ENCODE measurements at places on chromosomes 3 and 15. TPM values are rescaled to one million over a fixed set of nuclear protein-coding genes. Genes with fewer than 3 reads are reported as not detected.

Gene PLIN1
- not detected for total RNA-seq

GRCh38 chr15:29972051-29972450 is 110.7 kb upstream of the GOLGA8J start:
- DNase-seq, result no peak

Gene SLC24A5
- not detected for total RNA-seq

- DNase-seq, result no peak
These were observed 39.3 kb downstream of the PDHB start for GRCh38 chr3:58394339-58394738.

GRCh38 chr3:120093911-120094775 is at the start of gene GSK3B:
Gene GSK3B, minus strand, starts transcription at chr3:120094447. Its CDS starts 1,013 bp downstream, at chr3:120093434.
- DNase-seq, result no peak

Gene VPS39
- total RNA-seq, result 57.1 TPM

GRCh38 chr3:1288805-1289494 is 196.1 kb downstream of the CNTN6 start:
- no peak for DNase-seq

DNA sequence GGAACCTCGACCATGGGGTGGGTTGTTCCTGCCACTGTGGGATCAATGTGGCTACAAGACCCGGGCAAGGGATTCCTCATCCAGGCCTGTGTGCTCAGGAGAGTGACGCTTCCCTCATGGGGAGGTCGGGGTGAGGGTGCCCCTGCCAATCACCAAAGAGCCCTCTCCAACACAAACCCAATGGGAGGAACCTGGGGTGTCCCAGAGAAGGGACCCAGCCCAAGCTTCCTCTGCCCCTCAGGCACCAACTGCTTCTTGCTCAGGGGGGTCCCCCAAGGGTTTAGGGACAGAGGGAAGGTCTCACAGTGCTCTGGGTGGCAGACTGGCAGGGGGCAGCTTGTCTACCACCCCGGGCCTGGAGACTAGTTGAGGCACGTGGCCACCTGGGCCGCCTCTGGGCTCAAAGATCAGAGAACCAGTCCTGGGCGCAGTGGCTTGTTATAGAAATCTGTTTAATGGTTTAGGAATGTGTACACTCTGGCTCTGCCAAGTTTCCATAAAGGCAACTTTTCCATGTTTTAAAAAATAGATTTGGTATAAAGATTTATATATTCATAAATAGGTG is 26.6 kb downstream of the GP9 start:
- DNase-seq, result no peak

DNA sequence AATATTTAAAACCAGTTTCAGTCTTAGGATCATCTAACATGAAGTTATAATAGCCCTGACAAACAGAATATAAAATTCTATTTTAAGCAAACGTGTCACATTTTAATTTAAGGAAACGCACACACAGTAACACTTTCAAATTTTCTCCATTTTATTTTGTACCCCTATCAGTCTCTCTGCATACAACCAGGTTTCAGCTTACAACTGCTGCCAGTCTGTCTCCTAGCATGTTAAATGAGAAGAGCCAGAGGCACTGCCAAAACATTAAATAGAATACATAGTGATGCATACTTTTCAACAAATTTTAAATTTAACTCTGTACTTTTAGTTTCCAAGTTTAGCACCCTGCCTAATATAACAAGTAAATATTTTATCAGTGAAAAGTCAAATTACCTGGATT is 60.8 kb downstream of the UACA start:
- DNase-seq, result no peak

DNA sequence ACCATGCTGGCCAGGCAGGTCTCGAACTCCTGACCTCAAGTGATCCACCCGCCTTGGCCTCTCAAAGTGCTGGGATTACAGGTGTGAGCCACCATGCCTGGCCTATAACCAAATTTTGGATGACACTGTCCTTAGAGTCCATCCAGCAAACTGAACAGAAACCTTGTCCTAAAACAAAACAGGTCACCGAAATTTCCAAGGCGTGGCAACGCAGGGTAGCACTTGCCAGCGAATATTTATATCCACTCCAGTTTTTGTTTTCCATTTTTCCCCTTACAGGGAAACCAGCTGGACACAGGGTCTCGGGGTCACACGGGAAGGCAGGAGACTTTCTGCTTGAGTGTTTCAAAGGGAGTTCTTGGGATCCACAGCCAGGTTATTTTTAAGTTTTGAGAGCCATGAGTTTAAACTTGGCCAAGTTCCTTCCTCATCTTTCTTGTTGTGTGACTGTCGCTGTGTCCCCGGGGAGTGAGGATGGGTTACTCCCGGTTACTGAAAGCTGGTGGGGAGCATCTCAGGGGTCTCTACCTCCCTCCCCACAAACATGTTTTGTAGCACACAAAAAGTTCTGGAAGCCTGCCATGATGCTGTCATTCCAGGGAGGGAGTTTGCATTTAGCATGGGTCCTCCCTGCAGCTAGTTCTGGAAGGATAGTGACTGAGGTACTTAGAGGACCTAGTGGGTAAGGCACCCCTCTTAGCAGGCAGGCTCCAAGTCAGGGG is 12.6 kb downstream of the LIMD1 start:
- no peak for DNase-seq

Gene CD80
- total RNA-seq, result not detected

Gene UACA
- 118 TPM for total RNA-seq

GRCh38 chr3:30231277-30232141 is 374.9 kb upstream of the TGFBR2 start:
- DNase-seq, result peak; percentile 44

DNA sequence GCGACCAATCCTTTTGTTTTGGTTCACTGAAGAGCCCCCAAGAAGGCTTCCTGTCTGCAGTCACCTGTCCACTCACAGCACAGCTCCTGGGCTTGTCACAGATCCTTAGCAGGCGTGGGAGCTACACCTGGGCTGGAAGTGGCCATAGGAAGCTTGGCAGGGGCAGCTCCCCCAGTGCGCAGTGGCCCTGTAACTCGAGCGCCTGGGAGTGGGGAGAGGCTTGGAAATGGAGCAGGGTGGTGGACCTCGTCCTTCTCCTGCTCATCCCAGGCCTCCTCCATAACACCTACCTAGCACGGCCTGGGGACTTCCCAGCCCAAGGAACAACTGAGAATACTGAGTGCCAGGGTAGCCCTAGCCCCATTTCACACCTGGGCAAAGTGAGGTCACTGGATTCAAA is 19.3 kb upstream of the TGM5 start:
- no peak for DNase-seq

DNA sequence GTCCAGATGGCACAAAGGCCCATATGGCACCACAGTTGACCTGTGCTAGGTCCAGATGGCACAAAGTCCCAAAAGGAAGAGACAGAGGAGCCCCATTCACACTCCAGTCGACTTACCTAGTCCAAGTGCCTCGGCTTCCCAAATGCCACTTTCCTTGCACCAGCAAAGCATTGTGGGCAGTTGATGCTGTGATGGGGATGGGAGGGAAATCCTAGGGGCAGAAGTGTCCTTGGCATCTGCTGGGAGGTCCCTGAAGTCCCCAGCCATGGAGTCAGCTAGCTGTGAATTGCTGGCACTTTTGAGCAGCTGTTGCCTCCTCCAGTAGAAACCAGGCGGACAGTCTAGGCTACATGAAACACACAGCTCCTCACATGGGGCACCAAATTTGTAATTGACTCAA is 60.3 kb upstream of the SIAH2 start:
- no peak for DNase-seq

Gene ISL2
- total RNA-seq, result 0.19 TPM

Gene CDC25A
- 9.7 TPM for total RNA-seq

Gene CLSTN2
- 1.6 TPM for total RNA-seq

Gene A4GNT
- not detected for total RNA-seq

Gene GOLGA8G
- not detected for total RNA-seq

- DNase-seq, result no peak
These were observed 130.9 kb downstream of the POLQ start for GRCh38 chr3:121414924-121415323.

DNA sequence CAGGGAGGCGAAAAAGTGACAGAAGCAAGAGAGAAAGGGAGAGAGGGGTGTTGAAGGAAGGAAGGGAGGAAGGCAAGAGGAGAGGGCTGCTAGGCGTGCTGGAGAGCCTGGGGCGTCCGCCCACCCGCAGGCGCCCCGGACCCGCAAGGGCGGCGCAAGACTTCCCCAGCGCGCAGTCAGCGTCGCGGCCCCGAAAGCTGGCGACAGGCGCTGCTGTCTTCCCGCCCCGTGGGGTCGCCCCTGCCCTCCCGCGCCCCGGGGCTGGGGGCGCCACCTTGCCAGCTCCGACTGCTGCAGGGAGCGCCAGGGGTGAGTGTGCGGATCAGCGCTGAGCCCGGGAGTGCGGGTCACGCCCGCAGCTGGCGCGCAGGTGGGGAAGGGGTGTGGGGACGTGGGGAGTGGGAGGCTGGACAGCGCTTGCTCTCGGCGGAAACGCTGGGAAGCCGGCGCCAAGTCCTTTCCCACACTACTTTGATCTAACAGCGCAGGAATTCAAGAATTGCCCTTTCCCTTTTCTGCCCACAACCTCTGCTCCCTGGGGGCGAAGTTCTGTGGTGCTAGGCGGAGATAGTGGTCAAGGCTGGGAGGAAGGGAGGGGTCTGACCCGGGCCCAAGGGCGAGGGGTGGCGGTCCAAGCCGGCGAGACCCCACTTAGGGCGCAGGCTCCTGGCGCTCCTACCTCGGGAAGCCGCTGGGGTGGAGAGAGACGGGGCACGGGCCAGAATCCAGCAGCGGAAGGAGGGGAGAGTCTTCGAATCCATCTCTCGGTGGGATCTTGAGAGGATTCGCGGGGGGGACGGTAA is 266.1 kb downstream of the CGGBP1 start:
- no peak for DNase-seq

Gene DUOXA2
- not detected for total RNA-seq

DNA sequence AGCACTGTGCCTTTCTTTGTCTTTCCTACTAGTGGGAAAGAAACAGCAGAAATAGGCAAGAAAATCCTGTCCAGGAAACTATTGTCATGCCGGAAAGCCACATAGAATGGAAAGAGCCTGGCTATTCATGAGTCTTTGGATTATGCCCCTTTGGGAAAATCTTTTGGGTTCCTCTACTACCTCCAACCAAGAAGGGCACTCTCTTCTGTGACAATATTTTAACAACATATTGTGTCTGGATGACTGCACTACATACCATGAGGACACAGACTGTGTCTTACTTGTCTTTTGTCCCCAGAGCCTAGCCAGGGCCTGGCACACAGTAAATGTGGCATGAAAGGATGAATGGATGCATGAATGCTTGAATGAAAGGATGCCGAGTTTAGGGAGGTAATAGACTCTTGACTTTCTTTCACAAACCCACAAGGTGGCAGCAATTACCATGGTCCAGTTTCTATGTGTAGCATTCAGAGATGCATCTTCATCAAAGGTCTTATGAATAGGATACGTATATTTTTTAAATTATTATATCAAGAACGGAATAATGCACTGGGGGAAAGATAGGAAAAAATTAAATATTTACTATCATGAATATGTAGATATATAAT is 30.3 kb downstream of the ARL14 start:
- no peak for DNase-seq

Gene ZNF502
- 2.6 TPM for total RNA-seq

- no peak for DNase-seq
These were observed 25.4 kb upstream of the PSMD6 start for GRCh38 chr3:64048631-64049061.

Gene C3orf52
- total RNA-seq, result 3.8 TPM

- no peak for DNase-seq
These were observed 1.0 kb upstream of the P2RY13 start for GRCh38 chr3:151330379-151330778.

DNA sequence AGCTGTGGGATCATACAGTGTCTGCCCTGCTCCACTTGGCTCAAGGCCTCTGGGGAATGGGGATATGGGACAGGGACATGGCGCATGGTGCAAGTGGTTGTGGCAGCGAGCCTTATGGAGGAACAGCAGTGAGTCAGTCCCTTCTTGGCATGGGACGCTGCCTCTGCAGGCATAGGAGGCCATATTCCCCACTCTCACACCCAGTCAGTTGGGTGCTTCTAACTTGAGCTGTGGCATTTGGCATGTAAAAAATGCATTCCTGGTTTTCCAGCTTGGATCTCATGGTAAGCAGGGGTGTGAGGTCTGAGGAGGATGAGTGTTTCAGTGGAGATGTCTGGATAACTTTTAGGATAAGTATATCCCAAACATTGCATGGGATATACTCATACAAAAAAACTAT is 31.6 kb upstream of the UBE2Q2 start:
- DNase-seq, result no peak

GRCh38 chr3:1374471-1374870 is 281.6 kb downstream of the CNTN6 start:
- no peak for DNase-seq

Gene TERC
- total RNA-seq, result 69.2 TPM

GRCh38 chr3:153970741-153971347 is 150.3 kb upstream of the ARHGEF26 start:
- peak; percentile 14 for DNase-seq

DNA sequence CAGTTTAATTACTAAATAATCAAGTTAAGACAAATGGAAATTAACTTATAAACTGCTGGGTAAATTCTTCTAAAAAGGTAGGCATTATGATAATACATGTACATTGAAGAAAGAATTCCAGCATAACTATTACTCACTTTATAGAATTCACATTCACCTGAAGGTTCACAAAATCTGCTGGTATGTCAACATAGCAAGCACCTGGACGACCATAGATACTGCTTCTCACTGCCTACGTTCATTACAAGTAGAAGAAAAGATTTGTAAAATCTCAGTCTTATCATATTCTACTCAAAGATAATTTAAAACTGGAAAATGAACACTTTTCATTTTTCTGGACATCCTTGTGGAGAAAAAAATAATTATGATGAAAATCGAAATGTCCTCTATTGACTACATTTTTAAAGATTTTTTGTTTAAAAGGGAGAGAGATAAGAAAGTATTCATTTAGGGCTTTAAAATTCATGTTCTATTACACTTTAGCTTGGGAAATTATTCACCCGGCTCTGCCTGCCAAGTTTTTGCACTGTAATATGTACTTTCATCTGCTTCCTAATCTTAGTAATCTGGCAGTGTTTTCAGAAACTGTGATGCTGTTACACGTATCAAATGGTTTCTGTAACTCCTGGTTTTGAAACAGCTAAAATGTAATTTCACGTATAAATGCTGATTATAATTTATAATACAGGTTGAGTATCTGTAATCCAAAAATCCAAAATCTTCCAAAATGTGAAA is 16.1 kb downstream of the HACL1 start:
- no peak for DNase-seq

Gene CASR
- not detected for total RNA-seq

Gene WNT5A
- 33.8 TPM for total RNA-seq
